ENCODE measurements at places on chromosomes 5 and 9.

DNA sequence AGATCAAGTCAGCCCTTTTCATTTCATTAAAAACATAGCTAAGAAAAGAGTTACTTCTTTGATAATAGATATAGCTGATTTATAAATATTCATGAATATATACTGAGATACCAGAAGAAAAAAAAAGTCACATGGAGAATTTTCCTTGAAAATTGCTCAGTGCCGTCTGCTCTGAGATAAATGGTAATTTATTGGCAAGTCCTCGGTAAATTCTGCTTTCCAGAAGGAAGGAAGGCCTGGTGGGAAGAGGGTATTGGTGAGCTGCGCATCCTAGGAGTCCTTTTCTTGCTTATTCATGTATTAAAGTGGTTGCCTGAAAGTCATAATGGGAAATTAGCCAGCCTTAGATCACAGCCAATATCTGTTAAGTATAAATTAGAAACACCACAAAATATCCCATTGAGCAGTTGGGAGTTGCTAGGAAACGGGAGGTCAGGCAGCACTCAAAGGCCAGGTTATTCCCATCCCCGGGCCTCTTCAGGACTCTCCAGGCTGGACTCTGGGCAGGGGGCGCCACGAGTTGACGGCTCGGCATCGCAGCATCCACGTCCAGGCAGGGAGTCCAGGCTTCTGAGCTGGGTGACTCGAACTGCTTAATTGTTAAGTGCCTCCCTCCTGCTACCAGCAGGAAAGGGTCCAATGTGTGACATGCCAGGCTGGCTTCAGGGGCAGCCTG lies 116.7 kb upstream of the RETREG1 start:
- DNase-seq = no peak

DNA sequence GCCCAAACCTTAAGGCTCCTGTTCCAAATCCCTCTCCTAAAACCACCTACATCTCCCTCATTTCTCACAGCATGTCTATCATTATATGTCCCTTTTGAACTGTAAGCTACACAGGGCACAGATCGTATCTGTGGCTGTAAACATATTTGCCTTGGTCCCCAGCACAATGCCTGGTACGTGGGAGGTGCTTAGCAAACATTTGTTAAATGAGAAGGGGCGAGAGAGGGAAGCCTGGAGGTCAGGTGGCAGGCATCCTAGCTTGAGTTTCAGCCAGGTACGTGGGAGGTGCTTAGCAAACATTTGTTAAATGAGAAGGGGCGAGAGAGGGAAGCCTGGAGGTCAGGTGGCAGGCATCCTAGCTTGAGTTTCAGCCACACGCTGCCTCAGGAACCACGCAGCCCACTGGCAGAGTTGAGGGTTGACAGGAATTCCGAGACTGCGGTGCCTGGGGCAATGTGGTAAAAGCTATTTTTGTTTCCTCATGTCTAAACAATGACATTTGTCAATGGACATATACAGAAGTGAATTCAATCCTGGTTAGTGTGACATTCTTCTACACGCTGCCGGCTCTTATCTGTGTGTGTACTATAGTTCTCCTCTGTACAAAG lies 113.6 kb downstream of the EFNA5 start:
- no peak for DNase-seq

- no peak for DNase-seq
Measured at GRCh38 chr5:134127376-134127861, 12.9 kb downstream of the TCF7 start.

GRCh38 chr9:108160706-108161355 lies 671.3 kb upstream of the KLF4 start:
- no peak for DNase-seq

DNA sequence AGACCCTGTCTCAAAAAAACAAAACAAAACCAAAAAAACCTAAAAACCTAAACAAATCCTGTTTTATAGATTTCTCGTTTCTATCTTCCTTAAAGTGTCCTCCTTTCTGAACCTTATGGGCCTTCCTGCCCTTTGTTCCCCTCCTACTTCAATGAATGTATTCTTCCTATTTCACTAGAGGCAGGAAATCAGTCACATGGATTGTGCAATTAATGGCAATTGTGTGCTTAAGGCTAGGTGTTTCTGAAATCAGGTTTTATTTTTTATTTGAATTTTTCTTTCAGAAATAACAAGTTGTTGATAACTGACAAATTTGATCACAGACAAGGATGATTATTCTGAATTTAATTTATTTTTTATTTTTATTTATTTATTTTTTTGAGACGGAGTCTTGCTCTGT lies 220.6 kb upstream of the SEMA6A start:
- DNase-seq = no peak

DNA sequence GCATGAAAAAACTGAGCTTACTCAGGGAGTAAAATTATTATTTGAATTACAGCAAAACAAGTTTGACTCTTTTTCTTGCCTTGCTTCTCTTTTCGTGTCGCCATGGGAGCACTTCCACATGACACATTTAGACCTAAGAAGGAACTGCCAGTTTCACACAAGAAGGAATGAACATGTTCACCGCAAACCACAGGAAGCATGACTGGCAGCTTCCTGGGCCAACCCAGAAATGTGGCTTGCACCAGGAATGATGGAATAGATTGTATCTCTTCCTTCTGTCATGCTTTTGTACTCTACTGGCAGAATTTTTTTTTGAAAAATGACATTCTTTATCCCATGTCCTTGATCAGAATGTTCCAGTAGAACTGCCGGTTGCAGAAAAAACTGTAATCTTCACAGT lies 32.9 kb upstream of the MAN2A1 start:
- peak; percentile 54 for DNase-seq

GRCh38 chr5:73513996-73514395 lies 15.8 kb downstream of the BTF3 start:
- DNase-seq = no peak

Data from brain pericyte (primary cell).